PC-3 (cell line): ENCODE measurements at places on chromosomes 12 and 14. TPM values are rescaled to one million over a fixed set of nuclear protein-coding genes. Genes with fewer than 3 reads are reported as not detected.

FRMD6 gene
- 88.3 and 103 TPM in 2 replicates for total RNA-seq

DRAM1 gene
- total RNA-seq = 4.0 and 5.2 TPM in 2 replicates

TMEM179 gene
- not detected in 2 replicates for total RNA-seq

SDR9C7 gene
- not detected in 2 replicates for total RNA-seq

DIO2 gene
- total RNA-seq = 2.0 and 6.6 TPM in 2 replicates

FOXA1 gene
- total RNA-seq = 212 and 249 TPM in 2 replicates

DNAI7 gene
- total RNA-seq = not detected in 2 replicates

MUCL1 gene
- not detected in 2 replicates for total RNA-seq

ESYT1 gene
- total RNA-seq = 120 and 176 TPM in 2 replicates

DNA sequence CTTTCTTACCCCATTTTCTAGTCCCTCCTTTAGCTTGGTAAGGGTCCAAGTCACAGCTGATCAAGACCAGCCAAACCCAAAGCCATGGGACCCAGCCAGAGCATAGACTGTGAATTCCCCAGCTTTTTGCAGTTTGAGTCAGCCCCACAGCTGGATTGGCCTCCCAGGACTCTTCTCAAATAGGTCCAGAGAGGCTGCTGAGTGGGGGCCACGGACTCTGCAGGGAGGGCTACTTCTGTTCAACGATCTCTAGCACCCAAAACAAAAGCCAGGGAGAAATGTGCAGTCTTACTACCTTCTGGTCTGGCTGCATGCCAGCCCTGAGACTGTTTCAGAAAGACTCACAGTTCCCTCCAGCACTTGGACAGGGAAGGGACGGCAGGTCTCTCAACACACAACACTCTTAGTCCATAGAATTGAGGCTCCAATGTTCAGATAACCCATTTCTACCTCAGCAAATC is 1.6 kb downstream of the VDR start:
- peak; percentile 60 for DNase-seq

- no peak for DNase-seq
These were observed 3.0 kb upstream of the DHRS4 start for GRCh38 chr14:23950411-23951135.

- peak; percentile 84 for DNase-seq
These were observed 2.6 kb upstream of the P3H3 start for GRCh38 chr12:6825398-6826124.

DNA sequence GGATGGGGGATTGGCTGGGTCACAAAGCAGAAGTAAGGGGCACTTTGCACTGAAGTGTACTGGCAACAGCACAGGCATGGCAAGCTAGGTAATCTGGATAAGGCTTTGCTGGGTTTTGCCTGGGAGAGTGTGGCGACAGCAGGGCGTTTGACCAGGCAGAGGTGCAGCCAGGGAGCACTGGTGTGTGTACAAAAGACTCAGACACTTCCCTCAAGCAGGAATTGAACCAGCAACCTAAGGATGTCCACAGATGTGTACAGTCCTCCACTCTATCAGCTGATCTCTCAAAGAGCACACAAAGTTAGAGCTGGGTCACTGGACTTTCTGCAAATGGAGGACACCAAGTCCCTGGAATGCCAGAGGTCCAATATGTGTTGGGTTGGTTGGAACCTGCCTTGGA is 15.4 kb upstream of the RNASE4 start:
- no peak for DNase-seq

DNA sequence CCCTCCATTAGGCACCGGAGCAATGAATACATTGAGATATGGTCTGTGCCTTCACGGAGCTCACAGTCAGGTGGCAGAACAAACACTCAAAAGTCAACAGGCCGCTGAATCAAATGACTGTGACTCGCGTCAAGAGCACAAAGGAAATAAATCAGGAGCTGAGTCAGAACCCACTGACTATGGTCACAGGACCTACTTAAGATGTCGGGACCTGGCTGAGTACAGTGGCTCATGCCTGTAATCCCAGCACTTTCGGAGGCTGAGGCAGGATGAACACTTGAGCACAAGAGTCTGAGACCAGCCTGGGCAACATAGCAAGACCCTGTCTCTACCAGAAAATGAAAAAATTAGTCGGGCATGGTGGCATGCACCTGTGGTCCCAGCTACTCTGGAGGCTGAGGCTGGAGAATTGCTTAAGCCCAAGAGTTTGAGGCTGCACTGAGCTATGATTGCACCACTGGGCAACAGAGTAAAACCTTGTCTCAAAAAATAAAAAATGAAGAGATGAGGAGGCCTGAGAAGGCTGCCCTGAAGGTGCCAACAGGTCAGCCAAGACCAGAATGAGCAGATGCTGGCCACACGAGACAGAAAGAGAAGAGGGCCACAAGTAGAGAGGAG is 19.9 kb downstream of the TMEM233 start:
- peak; percentile 88 for DNase-seq

- DNase-seq = no peak
These were observed 148.3 kb downstream of the CRADD start for GRCh38 chr12:93825501-93825888.

- DNase-seq = no peak
These were observed 39.9 kb downstream of the NINJ2 start for GRCh38 chr12:623172-623864.
